ENCODE measurements at places on chromosomes 2 and 18.

DNA sequence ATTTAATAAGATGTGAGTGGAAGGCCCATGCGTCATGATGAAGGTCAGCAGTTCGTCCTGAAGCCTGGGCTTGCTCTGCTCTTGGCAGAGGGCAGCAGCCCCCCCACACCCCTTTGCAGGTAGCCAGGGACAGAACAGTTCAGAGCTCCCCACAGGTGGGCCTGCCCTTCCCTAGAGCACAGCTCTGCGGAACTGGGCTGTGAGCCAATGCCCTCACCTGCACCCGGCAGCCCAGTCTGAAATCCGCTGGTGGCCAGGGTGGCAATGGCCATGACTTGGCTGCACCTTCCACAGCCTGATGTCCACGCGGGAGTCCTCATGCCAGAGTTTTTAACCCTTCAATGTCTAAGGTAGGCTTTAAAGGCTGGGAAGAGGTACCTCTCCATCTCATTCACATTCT lies 136.7 kb downstream of the ACKR3 start:
- no peak for DNase-seq

GRCh38 chr2:64250063-64250462 lies 105.8 kb upstream of the PELI1 start:
- no peak for DNase-seq

DNA sequence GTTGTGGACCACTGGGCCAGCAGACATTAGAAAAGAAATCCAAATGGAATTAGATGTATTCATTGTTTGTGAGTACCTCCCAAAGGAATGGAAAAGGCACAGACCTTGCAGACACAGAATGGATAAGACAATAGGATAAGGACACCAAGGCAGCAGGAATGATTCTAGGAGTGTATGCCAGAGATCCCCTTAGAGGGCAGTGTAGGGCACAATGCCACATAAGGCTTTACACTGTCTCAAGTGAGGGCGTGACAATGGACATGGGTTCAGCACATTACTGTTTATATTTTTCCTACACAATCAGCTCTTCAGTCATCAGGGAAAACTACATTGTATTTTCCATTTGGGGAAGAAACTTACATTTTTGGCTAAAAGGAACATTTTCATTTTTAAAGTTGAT lies 250.9 kb downstream of the PTH2R start:
- DNase-seq, result no peak

GRCh38 chr2:11716689-11717321 lies 29.6 kb upstream of the LPIN1 start:
- no peak for DNase-seq

GRCh38 chr2:218558986-218559385 lies 9.2 kb downstream of the USP37 start:
- DNase-seq, result no peak

DNA sequence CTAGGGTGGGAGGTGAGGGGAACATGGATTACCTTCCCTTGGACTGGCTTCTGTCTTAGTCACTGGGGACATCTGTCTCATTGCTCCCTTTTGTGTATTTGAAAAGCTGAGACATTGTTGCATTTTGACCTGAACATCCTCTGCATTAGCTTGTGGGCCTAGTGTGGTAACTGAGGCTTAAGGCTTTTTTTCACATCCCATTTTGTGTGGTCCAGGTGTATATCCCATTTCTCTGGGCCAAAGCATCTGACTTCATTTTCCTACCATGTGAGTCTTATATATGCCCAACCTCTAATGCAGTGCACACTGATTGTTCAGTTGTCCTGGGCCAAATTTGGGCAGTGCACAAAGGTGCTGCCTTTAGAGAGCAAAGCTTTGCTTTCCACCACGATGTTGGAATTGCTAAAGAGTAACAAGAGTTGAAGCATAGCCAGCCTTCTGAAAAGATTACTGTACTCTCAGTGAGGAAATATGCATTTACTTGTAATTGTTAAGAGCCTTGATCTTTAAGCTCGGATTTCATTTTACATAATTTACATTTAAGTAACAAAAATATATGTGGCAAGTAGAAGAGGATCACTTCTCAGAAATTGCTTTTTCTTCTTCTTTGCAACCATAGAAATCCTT lies 13.3 kb downstream of the PRKCE start:
- no peak for DNase-seq

DNA sequence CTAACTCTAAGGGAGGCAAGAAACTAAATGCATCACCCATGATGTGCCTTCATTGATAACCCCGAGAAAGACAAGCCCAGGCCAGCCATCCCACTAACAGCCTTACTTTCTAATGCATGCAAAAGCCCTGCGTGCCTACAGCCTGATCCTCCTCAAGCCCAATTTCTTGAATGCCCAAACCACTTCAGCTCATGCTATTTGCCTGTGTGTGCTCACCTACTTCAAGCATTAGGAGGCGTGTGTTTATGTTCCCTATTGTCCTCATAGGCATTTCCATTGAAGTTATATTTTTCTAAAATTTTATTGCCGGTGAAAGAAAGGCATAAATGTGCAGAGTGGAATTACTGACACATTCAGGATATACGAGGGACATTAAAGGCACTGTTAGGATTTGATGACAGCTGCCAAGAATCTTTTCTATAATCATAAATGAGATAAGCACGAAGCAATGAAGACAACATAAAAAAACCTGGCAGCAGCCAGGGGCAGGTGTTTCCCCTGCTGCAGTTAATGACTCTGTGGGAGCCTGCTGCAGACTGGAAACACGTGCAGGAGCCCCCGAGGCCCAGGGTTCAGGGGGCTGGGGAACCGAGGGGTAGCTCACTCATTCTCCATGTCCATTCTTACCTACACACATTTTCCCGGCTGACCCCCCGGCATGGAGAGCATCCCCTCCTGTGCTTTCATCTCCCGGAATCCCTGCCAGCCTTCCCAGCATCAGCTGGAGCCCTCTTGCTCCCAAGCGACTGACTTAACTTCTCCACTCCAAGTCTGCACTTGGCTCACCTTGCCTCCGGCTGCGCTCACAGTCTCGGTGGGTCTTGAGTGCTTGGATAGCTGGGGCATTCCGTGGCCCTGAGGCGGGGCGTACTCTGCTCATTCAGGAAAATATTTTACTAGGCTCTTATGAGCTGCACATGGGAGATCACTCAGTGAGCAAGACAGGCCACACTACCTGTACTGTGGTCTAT lies 292.3 kb upstream of the SIX2 start:
- no peak for DNase-seq

- DNase-seq, result no peak
Observed at GRCh38 chr2:239166201-239166834, 234.5 kb downstream of the HDAC4 start.

DNA sequence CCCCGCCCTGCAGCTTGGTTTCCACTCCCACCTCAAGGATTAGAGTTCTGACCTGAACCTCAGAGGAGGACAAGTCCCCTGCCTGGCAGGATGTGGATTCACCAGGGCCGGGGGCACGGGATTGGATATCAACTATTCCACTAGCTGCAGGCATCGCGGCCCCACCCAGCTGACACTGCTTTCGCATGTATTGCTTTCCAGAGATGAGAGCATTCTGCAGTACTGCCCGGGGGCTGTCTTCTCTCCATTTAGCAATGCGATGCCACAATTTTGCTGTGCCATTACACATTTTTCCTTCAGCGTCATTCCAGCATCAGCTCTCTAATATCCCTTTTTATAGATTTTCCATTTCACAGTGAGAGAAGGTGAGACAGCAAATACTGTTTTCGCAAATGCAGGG lies 42.0 kb downstream of the CTIF start:
- no peak for DNase-seq

DNA sequence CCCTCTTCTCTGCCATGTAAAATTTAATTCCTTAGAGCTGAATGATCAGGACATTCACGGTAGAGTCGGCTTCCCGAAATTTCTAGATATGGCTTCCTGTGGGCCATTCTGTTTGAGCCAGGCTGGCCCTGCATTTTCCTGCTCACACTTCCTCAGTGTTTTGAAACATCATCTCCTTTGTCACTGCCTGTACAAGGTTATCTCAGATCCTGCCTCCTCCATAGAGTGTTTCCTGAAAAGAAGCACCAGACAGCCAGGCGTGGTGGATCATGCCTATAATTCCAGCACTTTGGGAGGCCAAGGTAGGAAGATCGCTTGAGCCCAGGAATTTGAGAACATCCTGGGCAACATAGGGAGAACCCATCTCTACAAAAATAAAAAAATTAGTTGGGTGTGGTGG lies 43.6 kb downstream of the GRHL1 start:
- no peak for DNase-seq

- no peak for DNase-seq
Observed at GRCh38 chr2:9779596-9780264, 63.5 kb upstream of the TAF1B start.

Measured in GM12864 (cell line).